CD8-positive, alpha-beta memory T cell (primary cell): ENCODE measurements at places on chromosomes 16 and 17. TPM values are rescaled to one million over a fixed set of nuclear protein-coding genes. Genes with fewer than 3 reads are reported as not detected.

The CDRT15 gene
- total RNA-seq = not detected

The TPSAB1 gene
- total RNA-seq = not detected

The SLC13A2 gene
- total RNA-seq = not detected

DNA sequence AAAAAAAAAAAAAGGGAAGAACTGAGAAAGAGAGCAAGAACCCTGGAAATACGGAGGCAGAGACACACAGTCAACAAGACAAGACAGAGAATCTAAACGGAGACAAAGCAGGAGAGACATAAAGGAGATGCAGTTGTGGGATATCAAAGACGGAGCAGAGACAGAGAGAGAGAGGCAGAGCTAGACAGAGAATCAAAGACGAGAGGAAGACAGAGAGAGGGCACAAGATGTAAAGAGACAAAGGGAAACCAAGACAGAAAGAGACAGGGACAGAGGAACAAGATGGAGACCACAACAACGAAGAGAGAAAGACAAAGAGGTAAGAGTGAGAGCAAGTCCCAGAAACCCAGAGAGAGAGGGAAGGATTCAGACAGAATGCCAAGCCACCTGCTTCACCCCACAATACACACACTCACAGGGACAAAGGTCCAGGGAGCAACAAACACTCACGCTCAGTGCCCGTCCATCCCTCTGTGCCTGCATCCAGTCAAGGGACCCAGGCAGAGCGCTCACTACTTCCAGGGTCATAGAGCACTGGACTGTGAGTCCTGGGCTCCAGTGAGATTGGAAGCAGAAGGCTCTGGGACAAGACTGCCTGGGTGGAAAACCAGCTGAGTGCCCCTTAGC lies 88.9 kb downstream of the C16orf78 start:
- H3K36me3 ChIP-seq = no peaks in the 10 kb centered on the region
- no peaks in the 10 kb centered on the region for H3K27me3 ChIP-seq
- H3K4me3 ChIP-seq = no peak overlapping the region
- peaks cover 45% of the 10 kb centered on the region for H3K4me1 ChIP-seq

DNA sequence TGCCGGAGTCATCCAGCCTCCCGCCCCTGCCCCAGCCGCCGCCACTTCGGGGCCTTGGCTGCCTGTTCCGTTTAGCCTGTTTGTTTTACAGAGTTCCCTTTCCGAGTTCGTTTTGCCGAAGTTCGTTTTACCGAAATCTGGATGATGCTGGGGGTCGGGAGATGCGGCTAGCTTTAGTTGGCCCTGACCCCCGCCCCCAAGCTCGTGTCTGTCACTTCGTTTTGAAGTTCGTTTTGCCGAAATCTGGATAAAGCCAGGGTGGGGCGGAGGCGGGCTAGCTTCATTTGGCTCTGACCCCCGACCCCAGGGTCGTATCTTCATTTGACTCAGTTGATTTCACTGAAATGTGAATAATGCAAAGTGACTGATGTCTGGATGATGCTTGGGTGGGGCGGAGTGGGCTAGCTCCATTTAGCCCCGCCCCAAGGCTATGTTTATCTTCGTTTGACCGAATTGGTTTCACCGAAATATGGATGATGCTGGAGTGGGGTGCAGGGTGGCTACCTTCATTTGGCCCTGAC lies 591 bp downstream of the PSMD7 start:
- H3K4me3 ChIP-seq = peak overlapping the region; percentile 88
- peaks cover 33% of the 10 kb centered on the region for H3K4me1 ChIP-seq
- no peaks in the 10 kb centered on the region for H3K27me3 ChIP-seq
- DNase-seq = peak; percentile 23
- peaks cover 40% of the 10 kb centered on the region for H3K36me3 ChIP-seq

DNA sequence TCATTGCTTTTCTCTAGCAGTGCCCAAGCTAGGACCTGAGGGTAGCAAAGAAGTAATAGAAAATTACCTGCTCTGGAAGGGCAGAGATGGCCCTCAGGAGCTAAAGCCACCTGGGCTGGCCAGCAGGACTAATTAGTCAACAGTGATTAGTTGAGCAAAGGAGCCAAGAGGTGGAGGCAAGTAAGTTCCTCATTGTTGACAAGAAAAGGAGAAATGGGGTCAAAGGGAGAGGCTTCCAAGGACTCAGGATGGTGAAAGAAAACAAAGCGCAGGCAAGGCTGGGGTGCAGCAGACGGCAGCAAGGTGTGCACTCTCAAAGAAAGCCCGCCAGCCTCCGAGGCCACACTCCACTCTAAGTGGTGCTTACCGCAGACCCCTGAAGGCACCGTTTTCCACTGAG lies 44.6 kb downstream of the CMTM4 start:
- no peaks in the 10 kb centered on the region for H3K36me3 ChIP-seq
- no peak for DNase-seq
- peaks cover 9% of the 10 kb centered on the region for H3K4me1 ChIP-seq
- no peak overlapping the region for H3K4me3 ChIP-seq
- peaks cover 4% of the 10 kb centered on the region for H3K27me3 ChIP-seq
